ENCODE measurements at places on chromosomes 16 and 17.

- no peak for DNase-seq
Measured at GRCh38 chr17:60107526-60108257, 29.0 kb upstream of the HEATR6 start.

GRCh38 chr16:85930301-85930700, 31.3 kb downstream of the IRF8 start:
- no peak for DNase-seq

GRCh38 chr17:50094243-50094752, 853 bp upstream of the PDK2 start:
- peak; percentile 89 for DNase-seq

DNA sequence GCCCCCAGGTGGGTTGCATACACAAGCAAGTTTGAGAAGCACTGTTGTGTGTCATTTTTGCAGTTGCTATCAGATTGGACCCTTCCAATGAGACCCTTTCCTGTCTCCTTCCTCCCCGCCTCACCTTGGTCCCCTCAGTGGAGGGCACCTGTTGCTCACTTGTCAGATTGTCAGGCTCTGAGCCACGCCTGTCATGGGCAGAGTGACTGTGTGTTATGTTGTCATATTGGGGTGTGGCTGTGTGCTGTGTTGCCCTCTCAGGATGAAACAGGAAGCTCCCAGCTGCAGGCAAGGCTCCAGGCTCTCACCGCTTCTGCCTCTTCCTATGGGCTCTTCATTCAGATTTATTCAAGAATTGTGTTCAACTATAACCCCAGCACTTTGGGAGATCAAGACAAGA, 302.9 kb downstream of the CPPED1 start:
- no peak for DNase-seq

GRCh38 chr16:21277927-21278706, at the start of gene CRYM:
Gene CRYM (minus strand): TSS chr16:21278290. CDS start chr16:21278251, 39 bp downstream.
- no peak for DNase-seq

GRCh38 chr16:68590201-68590994, 51.3 kb downstream of the ZFP90 start:
- peak; percentile 48 for DNase-seq

GRCh38 chr16:73252446-73252845, 204.5 kb upstream of the ZFHX3 start:
- DNase-seq: no peak

DNA sequence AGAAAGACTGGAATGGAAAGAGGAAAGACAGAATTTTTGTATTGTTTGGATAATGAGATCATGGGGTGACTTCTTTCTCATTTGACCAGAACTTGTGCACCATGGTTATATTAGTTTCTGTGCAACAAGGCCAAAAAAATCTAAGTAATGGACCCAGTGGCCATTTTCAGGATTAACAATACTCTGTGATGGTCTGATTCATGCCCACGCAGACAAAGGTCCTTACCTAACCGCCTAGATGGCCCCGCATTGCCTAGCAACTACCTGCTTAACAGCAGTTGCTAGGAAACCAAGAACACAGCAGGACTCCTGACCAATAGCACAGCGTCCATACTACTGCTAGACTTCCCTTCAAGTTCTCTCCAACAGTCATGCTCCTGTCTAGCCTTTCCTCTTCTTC, 22.4 kb downstream of the MIS12 start:
- DNase-seq: no peak

DNA sequence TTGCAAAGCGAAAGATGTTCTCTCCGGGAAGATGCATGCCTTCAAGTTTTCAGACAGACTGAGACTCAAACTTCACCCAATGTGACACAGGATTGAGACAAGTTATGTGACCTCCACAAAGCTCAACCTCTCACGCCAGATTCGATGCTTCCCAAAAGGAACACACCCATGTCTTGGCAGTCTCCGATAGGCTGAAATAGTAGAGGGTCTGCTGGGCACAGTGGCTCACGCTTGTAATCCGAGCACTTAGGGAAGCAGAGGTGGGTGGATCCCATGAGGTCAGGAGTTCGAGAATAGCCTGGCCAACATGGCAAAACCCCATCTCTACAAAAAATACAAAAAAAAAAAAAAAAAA, 22.1 kb downstream of the ZFHX3 start:
- DNase-seq: no peak

GRCh38 chr16:67975321-67976105, 4.8 kb downstream of the DPEP3 start:
- no peak for DNase-seq

- no peak for DNase-seq
Measured at GRCh38 chr17:79808763-79809529, 12.1 kb upstream of the CBX8 start.

DNA sequence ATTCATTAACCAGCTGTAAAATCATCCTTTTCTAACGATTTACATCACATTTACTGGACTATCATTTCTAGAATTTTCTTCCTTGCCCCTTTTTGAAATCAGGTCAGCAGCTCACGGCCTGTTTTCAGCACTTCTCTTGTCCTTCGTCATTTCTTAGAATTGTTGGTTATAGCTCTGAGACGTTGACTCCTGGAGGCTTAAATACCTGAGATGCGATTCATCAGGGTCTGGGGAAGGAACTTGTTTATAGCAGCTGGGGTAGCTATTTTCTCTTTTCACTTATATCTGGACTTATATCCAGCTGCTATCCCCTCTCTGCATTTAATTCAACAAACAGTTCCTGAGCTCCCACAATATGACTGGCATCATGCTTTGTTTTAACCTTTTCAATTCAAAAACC, 338.7 kb upstream of the TNRC6C start:
- DNase-seq: no peak

- DNase-seq: no peak
Measured at GRCh38 chr17:35088356-35088880, 24.9 kb upstream of the RFFL start.

DNA sequence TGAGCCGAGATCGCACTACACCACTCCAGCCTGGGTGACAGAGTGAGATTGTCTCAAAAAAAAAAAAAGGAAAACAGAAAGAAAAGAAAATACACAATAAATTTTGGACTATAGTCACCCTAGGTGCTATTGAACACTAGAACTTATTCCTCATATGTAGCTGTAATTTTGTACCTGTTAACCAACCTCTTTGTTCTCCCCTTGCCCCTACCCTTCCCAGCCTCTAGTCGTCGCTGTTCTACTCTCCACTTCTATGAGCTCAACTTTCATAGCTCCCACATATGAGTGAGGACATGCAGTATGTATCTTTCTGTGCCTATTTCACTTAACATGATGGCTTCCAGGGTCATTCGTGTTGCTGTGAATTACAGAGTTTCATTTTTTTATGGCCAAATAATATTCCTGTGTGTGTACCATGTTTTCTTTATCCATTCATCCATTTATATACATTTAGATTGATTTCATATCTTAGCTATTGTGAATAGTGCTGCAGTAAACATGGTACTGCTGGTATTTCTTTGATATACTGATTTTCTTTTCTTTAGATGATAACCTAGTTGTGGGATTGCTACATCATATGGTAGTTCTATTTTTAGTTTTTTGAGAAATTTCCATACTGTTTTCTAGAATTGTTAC, 28.3 kb downstream of the VPS35L start:
- DNase-seq: peak; percentile 22

GRCh38 chr16:9286930-9287329, 195.5 kb downstream of the HAPSTR1 start:
- DNase-seq: no peak

- no peak for DNase-seq
Measured at GRCh38 chr17:72158895-72159885, 38.4 kb downstream of the SOX9 start.

DNA sequence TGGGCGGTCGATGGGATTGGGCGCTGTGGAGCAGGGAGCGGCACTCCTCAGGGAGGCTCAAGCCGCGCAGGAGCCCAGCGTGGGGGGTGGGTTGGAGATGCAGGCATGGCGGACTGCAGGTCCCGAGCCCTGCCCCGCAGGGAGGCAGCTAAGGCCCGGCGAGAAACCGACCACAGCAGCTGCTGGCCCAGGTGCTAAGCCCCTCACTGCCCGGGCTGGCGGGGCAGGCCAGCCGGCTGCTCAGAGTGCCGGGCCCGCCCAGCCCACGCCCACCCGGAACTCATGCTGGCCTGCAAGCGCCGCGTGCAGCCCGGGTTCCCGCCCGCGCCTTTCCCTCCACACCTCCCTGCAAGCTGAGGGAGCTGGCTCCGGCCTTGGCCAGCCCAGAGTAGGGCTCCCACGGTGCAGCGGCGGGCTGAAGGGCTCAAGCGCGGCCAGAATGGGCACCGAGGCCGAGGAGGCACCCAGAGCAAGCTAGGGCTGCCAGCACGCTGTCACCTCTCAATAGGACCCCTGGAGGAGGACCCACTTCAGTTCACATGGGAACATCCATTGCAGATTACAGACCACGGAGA, 20.5 kb upstream of the METTL16 start:
- no peak for DNase-seq

GRCh38 chr17:6092182-6092902, 22.2 kb downstream of the WSCD1 start:
- DNase-seq: no peak

DNA sequence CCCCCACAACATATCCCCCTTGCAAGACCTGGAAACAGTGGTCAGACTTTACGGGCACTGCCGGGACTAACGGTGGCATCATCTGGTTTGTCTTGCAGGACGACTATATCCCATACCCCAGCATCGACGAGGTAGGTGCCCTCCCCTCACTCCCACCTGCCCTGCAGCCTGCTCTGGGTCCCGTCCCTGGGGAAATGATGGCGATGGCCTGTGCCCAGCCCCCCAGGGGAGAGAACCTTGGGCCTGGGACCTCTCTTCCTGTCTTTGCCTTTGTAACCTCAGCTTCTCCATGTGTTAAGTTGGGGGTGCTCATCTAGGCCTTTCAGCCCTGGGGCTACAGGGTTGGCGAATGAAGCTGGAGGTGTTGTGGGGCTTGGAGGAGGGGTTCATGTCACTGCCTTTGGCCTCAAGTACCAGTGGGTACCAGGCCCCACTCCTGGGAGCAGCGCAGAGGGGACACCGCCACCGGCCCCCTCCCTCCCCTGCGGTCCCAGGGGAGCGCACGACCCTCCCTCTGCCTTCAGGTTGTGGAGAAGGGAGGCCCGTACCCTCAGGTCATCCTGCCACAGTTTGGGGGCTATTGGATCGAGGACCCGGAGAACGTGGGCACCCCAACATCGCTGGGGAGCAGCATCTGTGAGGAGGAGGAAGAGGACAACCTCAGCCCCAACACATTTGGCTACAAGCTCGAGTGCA, 99.9 kb downstream of the OR1D5 start:
- no peak for DNase-seq

DNA sequence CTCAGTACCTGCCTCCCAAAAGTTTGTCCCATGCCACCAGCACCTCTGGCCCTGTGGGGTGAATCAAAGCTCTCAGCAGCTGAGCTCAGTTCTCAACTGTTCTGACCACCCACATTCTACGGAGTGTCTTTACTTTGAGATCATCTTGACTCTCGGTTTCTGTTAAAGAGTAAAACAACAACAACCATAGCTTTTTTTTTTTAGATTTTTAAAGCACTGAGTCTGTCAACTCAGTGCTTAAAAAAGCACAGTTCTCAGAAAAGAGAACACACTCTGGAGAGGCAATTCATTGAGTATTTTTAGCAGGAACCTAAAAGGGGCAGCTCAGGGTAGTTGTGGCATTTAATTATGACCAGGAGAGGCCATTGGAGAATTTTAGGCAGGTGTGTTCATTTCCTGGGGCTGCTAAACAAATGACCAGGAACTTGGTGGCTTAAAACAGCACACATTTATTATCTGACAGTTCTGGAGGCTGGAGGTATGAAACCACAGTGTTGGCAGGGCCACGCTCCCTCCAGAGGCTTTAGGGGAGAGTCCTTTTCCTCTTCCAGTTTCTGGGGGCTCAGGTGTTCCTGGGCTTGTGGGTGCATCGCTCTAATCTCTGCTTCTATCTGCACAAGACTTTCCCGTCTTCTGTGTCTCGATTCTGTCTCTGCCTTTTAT, 6.7 kb upstream of the WFIKKN2 start:
- no peak for DNase-seq

DNA sequence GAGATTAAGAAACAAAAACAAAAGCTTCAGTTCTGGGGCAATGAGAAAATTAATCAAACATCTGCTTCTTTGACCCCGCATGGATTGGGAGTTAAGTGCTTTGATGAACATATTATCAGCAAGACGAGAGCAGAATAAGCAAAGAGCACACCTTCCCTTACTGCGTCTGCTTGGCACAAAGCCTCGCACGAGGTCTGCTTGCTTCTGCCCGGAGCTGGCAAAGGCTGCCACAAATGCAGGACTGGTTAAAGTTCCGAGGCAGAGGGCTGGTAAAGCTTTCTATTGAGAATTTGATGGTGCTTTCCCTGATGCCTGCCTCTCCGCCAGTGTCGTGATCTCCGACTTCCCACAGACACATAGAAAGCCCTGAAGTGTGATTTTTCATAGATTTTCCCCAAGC, 17.0 kb downstream of the VAT1L start:
- no peak for DNase-seq

- no peak for DNase-seq
Measured at GRCh38 chr17:61449707-61450640, 2.2 kb upstream of the TBX4 start.

- DNase-seq: no peak
Measured at GRCh38 chr17:49518346-49519078, 23.4 kb downstream of the NGFR start.

DNA sequence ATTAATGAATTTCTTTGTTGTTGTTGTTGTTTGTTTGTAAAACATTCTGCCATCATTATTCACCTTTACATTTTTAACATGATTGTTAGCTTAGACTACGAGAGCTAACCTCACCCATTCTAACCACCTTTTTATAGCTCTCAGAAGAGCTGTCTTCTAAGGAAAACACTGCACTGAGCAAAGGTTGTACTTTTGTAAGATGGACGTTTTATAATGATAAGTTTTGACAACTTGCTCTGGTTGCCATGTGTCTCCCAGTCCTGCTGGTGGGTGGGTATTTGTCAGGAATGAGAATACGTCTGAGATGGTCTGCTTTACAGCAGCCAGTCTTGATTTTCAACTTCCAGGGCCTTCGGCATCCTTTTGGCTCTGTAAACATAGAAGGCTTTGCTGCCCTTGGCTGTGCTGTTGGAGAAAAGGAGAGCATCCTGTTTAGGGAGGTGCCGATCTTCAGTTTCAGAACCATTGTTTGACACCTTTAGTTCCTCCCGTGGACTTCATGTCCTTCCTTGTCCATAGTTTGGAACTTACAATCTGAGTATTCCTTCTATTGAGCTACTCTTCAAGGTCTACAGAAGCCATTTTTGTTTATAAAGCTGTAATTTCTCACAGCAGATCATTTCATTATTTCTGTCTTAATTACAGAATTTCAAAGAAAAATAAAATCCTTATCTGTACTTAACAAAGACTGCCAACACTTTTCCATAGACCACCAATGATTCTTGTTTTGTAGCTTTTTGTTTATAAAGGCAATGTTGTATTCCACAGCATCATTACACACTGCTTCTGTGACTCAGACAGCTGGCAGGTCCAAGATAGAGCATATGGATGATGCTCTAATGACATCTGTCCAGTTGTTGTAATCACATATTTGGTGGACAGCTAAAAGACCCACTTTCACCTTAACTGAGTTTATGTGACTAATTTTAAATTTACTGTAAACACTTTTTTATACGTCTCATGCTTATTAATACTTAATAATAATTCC, 270.1 kb upstream of the TBX2 start:
- no peak for DNase-seq

- no peak for DNase-seq
Measured at GRCh38 chr16:81797443-81797842, 18.4 kb downstream of the PLCG2 start.

- no peak for DNase-seq
Measured at GRCh38 chr16:48511071-48511540, 98.9 kb downstream of the N4BP1 start.

- peak; percentile 28 for DNase-seq
Measured at GRCh38 chr17:58121925-58122324, 26.3 kb upstream of the OR4D1 start.

GRCh38 chr17:77808686-77809425, 149.6 kb upstream of the TNRC6C start:
- no peak for DNase-seq

Data from stimulated activated naive CD4-positive, alpha-beta T cell (primary cell).